NCI-H1092 treated with DMSO at 0.1 percent for 48 hours (cell line): ENCODE measurements at places on chromosomes 12 and 14.

GRCh38 chr14:35766036-35766699, 42.9 kb downstream of the RALGAPA1 start:
- DNase-seq: no peak

DNA sequence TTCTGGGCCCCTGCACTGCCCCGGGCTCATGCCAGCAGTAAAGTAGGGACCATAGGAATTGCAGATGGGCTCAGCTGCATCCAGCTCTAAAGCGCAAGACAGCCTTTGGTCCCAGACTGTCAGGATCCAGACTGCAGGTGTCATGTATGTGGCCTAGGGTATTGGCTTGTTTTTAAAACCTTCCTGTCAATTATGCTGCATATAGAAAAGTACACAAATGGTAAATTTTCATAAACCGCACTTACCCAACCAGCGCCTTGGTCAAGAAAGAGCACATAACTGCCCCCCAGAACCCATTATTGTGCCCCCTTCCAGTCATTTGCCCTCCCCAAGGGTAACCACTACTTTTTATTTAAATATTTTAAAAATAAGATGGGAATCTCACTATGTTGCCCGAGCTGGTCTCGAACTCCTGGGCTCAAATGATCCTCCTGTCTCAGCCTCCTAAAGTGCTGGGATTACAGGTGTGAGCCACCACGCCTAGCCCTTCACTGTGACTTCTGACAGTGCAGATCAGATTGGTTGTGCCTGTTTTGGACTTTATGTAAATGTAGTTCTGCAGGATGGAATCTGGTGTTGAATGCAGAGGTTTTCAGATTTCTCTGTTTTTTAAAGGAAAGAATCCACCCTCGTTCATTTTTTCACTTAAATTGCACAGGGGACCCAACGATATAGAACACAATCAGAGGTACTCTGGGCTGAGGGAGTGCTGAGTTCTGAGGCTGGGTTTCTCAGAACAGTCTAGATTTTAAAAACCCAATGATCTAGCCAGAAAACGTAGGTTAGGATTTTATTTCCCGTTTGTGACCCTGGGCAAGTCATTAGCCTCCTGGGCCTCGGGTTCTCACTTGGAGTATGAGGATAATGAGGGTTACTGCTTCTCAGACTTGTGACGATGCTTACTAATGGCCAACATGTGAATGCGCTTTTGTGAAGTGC, 6.7 kb downstream of the NR4A1 start:
- no peak for DNase-seq

DNA sequence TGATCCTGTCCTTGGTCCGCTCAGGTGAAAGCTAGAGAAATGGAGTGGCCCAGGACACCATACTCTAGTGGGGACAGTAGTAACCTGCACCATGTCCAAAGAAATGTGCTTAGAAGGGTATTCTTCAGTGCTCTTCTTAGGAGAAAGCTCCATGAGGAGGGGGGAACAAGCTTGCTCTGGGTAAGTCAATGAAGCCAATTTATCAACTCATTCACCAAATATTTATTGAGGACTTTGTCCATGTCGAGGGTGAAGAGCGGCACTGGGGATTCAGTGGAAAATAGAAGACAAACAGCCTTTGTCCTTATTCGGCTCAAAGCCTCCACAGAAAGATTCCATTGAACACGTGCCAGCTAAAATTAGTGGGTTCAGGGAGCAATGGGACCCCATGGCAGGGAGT, 677.8 kb downstream of the BCL11B start:
- DNase-seq: no peak

DNA sequence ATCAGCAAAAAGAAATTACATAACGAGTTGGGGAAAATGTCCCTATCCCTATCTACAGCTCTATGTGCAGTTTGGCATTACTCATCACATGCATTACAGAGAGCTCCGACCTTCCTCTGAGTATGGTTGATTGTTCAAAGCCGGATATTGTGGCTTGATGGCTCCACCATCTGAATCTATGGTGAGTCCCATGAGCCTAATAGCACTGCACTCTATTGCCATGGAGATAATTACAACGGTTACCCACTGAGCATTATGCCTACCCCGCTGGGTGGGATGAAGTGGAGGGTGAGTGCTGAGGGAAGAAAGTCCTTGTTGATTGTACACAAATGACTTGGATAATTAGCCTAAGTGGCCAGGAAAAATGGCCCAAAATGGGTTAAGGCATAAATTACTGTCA, 800.5 kb downstream of the NRXN3 start:
- DNase-seq: peak; percentile 97

- DNase-seq: no peak
These were observed 47.4 kb upstream of the ELK3 start for GRCh38 chr12:96146747-96147146.

DNA sequence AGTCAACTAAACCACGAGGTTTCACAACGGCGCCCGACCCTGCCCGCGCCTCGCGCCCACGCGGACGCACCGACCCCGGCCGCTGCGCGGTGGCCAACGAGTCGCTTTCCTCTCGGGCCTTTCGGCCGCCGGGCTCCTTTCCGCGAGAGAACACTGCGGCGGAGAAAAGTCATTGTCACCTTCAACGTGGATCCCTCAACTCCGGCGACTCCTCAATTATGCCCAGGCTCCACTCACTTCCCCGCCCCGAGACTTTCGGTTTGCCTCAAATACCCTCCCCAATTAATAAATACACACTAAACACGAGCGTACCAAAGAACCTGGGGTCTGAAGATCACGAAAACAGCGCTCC, 450 bp downstream of the SINHCAF start:
- DNase-seq: peak; percentile 53
